Activated gamma-delta T cell (primary cell): ENCODE measurements at places on chromosomes 16 and 17.

GRCh38 chr16:51116353-51116752 is 34.7 kb downstream of the SALL1 start:
- no peak for DNase-seq

GRCh38 chr17:882827-883585 is 96.6 kb downstream of the NXN start:
- no peak for DNase-seq

GRCh38 chr16:88976366-88977017 is 515 bp downstream of the CBFA2T3 start:
- DNase-seq: no peak

GRCh38 chr17:17817552-17817947 is 19.2 kb downstream of the SREBF1 start:
- DNase-seq: no peak

DNA sequence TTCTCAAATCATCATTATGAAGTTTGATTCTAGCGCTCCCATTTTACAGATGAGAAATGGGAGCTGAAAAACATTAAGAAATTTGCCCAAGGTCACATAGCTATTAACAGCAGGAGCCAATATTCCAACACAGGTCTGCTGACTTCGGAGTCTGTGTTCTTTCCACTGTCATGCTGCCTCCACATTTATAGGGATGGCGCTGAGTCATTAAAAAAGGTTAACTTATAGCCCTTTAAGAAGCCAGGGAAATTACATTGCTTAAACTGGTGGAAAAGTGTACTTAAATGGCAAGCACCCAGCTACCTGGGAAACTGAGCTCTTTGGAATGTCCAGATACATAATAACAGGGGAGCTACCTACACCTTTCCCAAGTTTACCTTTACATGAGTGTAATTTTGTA is 65.0 kb downstream of the TBX4 start:
- DNase-seq: no peak

DNA sequence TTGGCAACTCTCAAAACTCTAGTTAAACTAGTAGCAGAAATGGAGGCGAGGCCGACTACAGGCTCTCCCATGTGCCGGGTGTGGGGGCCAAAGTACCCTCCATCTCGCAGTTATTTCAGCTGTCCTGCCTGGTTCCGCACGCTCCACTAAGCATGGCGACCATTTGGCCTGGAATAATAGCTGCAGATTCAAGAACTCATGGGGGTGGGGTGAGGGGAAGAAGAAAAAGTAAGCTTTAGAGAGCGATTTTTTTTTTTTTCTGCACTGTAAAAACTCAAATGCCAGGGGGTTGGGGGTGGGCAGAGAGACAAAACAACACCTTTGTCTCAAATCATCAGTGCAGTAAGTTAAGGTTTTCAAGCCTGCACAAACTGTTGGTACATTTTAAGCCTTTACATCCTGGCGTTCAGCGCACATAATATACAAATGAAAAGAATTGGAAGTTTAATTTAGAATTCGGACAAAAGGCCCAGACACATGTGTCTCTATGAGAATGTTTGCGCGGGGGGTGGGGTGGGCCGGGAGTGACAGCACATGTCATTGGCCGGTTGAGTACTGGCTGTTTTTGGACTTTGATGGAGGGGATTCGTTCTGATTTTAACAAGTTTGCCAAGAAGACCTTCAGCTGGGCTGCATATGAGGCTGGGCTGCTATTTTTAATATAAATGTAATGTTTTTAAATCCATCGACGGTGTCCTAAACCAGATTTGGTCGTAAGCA is 694.7 kb upstream of the SALL1 start:
- DNase-seq: no peak

DNA sequence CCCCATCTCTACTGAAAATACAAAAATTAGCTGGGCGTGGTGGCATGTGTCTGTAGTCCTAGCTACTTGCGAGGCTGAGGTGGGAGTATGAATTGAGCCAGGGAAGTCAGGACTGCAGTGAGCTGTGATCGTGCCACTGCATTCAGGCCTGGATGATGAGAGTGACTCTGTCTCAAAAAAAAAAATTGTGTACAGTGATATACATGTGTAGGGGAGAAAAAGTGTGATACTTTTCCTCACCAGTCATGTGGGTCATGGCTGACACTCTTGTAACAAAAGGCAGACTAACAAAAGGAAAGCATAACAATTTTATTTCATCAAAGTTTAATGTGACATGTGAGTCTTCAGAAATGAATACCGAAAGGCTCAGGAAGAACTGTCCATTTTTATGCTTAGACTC is 2.0 kb upstream of the ABCC12 start:
- no peak for DNase-seq

DNA sequence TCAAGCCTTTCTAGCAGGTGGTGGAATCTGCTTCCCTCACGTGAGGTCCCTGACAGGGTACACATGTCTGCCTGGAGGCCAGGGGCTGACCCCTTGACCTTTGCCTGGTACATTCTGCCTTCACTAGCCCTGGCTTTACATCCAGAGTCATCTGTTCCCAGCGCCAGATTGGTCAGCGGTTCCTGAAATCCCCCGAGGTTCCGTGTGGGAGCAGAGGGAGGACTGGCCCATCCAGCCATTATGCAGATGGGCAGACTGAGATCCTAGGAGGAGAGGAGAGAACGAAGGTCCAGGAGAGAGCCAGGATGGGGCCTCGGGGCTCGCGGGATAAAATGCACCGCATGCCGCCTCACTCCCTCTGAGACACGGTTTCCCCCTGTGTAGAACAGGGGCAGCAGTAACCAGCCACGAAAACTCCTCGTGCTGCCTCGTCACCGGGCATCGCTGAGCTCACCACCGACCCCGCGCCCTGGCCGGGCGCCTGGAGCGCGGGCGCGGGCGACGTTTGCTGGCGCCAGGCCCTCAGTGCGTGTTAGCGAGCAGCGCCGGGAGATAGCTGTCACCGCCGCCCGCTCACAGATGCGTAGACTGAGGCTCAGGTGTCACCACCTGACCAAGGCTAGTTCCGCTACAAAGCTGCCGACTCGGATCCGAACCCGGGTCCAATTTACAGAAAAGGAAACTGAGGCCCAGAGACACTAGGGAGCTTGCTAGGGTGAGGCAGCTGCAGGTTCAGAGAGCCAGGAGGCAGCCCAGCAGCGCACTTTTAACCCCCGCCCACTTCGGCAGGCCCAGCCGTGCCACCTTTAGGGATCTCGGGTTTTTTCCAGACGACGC is 811 bp upstream of the MAP2K3 start:
- DNase-seq: peak; percentile 33

GRCh38 chr16:83939266-83939855 is 13.7 kb upstream of the OSGIN1 start:
- no peak for DNase-seq

GRCh38 chr17:28047806-28048205 is 5.3 kb downstream of the NLK start:
- no peak for DNase-seq

- DNase-seq: no peak
Observed at GRCh38 chr17:49878931-49879904, 31.3 kb upstream of the TAC4 start.

DNA sequence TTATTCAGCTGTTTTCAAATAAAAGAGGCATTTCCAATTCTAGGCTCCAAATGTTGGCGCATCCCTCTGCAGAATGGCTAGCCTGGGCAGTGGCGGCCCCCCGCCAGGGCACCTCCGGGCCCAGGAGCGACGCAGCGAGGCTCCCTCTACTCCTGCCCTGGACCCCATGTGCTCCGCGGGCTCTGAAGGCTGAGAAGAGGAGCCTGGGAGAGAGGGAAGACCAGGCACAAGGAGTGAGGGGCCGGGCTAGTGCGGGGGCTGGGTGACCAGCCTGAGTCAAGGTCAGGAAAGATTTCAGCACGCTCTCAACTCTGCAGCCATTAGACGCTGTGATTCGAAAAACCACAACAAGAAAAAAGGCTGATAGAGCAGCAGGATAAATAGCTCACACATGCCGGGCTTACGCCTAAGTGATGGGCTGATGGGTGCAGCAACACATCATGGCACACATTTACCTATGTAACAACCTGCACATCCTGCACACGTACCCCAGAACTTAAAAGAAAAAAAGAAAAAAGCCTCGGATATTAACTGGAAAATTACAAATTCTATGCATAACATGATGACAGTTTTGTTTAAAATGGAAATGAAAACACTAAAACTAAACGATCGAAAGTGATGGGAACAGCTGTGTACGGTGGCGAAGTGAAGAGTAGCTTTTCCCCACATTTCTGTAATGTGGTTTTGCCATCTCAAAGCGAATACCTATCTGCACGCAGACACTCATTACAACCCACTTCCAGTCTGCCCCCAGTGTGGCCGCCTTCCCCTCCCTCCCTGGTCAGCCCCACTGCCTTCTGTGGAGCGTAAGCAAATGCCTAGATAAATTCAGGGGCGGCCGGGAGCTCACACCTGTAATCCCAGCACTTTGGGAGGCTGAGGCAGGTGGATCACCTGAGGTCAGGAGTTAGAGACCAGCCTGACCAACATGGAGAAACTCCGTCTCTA is 44.4 kb downstream of the MAP1LC3B start:
- DNase-seq: no peak

GRCh38 chr16:87171723-87172122 is 145.5 kb downstream of the C16orf95 start:
- DNase-seq: no peak

DNA sequence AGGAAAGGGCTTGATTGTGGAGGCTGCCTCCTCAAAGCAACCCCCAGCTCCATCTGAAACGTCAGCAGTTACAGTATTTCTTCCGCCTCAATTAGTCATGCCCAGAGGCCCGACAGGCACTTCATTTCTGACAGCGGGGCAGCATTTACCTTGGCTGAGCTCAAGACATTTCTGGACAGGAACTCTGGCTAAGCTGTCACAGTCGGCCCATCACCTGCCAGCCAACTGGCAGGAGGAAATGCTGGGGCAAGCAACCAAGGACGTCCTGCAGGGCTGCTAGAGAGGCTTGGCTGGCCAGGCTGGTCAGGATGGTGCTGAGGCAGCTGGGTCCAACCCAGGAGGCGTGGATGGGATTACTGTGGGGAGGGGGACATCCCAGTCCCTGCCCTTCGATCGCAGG is 27.8 kb downstream of the PLXDC1 start:
- no peak for DNase-seq

DNA sequence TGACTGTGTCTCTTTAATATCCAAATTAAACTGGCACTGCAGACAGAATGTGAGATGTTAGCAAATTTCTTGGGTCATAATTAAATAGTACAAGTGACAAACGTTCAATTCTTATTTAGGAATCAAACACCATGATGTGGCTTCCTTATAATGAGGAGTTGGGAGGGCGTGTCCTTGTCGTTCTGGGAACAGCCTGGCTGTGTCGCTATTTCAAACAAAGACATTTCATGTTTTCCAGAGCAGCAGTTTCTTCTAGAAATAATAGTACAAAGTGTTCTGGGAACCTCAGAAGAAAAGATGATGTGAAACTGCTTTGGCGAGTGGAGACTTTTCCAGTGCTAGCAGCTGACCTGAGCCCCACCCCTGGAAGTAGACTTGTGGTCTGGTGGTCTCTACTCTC is 301.7 kb upstream of the N4BP1 start:
- DNase-seq: no peak

DNA sequence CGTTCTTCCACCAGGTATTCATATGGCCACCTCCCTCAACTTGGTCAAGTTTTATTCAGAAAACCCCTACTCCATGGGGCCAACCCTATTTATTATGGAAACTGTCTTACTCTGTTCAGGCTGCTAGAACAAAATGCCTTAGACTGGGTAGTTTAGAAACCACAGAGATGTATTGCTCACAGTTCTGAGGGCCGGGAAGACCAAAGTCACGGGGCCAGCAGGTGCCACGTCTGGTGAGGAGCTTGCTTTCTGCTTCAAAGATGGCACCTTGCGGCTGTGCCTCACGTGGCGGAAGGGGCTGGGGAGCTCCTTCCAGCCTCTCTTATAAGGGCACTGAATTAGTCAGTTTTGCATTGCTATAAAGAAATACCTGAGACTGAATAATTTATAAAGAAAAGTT is 74.3 kb downstream of the AXIN2 start:
- no peak for DNase-seq
